ENCODE measurements at places on chromosomes 7 and 10. TPM values are rescaled to one million over a fixed set of nuclear protein-coding genes. Genes with fewer than 3 reads are reported as not detected.
A peak's percentile ranks its signal among the peaks of the same experiment; 100 is the strongest.

The C10orf53 gene
- total RNA-seq, result not detected

The OR9A2 gene
- not detected for total RNA-seq

The CRYGN gene
- 0.25 TPM for total RNA-seq

- H3K4me3 ChIP-seq, result no peak overlapping the region
- no peak overlapping the region for H3K27ac ChIP-seq
- no peak for DNase-seq
- no peaks in the 10 kb centered on the region for H3K4me1 ChIP-seq
- no peaks in the 10 kb centered on the region for H3K27me3 ChIP-seq
Measured at GRCh38 chr7:26614503-26614902, 249.9 kb downstream of the SKAP2 start.

DNA sequence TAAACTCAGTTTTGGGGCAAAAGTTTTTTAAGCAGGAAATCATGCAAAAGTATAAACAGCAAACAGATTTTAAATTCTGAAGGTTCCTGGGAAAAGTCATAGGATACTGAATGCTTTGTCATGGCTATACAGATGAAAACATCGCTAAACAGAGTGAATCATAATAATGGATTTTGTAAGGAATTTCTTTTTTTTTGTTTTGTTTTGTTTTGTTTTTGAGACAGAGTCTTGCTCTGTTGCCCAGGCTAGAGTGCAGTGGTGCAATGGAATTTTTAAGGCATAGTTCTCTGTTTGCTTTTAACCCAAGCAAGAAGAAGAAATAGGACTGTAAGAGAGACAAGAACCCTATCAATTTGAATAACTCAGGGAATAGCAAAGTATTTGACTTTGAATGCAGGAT, 285.3 kb downstream of the NRG3 start:
- DNase-seq, result no peak
- no peaks in the 10 kb centered on the region for H3K36me3 ChIP-seq
- no peak overlapping the region for H3K27ac ChIP-seq
- no peaks in the 10 kb centered on the region for H3K4me1 ChIP-seq

DNA sequence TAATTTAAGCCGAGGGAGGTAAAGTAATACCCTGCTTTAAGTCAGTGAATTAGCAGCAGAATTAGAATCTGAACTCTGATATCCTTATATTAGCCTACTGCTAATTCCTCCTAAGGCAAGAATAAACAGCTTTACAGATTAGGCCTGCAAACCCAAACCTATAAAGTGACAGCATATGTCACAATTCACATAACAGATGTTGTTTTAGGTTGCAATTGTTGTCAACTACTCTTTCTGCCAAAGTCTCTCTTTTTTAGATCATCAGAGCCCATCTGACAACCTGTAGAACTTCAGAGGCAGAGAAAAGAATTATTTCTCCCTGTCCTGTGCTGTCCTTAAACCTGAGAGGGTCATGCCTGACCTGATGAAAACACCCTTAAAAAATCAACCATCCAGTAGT, 167.2 kb downstream of the PRKG1 start:
- H3K4me1 ChIP-seq, result no peaks in the 10 kb centered on the region
- no peak for DNase-seq
- no peaks in the 10 kb centered on the region for H3K36me3 ChIP-seq
- H3K27me3 ChIP-seq, result no peaks in the 10 kb centered on the region

GRCh38 chr10:123402656-123403055, 248.5 kb downstream of the BUB3 start:
- H3K27me3 ChIP-seq, result peaks cover under 1% of the 10 kb centered on the region
- no peak for DNase-seq
- H3K4me1 ChIP-seq, result no peaks in the 10 kb centered on the region
- H3K4me3 ChIP-seq, result no peak overlapping the region

DNA sequence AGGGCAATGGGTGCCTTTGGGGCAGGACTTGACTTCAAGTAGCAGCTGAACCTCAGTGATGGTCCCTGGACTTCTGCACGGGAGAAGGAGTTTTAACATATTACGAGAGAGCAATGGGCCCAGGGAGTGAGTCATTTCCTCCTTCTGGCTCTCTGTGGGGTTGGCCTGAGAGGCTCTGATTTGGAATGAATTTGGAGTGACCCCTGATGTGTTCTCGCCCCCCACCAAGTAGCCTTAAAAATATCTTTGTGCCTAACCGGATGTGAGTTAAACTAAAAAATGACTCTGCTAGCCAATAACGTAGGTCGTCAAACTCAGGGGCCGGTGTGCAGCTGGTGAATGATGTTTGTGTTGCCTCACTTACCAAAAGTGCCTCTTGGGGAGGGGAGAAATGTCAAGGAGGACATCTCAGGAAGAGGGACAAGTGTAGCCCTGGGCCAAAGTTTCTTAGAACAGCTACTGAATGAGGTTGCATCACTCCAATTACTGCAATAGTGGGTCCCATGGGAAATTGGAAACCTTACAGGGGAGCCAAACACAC, 656.6 kb downstream of the INHBA start:
- no peak overlapping the region for H3K4me3 ChIP-seq
- H3K36me3 ChIP-seq, result no peaks in the 10 kb centered on the region
- no peak for DNase-seq
- H3K27ac ChIP-seq, result no peak overlapping the region

GRCh38 chr7:77337456-77337990, 78.6 kb downstream of the GSAP start:
- H3K4me3 ChIP-seq, result no peak overlapping the region
- H3K4me1 ChIP-seq, result peaks cover 17% of the 10 kb centered on the region
- H3K27me3 ChIP-seq, result no peaks in the 10 kb centered on the region
- peak overlapping the region; percentile 41 for H3K27ac ChIP-seq
- H3K36me3 ChIP-seq, result peaks cover 3% of the 10 kb centered on the region
- DNase-seq, result no peak

GRCh38 chr10:71451754-71452153, 55.0 kb downstream of the CDH23 start:
- no peaks in the 10 kb centered on the region for H3K4me1 ChIP-seq
- H3K27me3 ChIP-seq, result no peaks in the 10 kb centered on the region
- H3K36me3 ChIP-seq, result no peaks in the 10 kb centered on the region

- DNase-seq, result no peak
- H3K36me3 ChIP-seq, result no peaks in the 10 kb centered on the region
- no peaks in the 10 kb centered on the region for H3K27me3 ChIP-seq
- H3K4me1 ChIP-seq, result no peaks in the 10 kb centered on the region
Measured at GRCh38 chr10:120286280-120286679, 170.7 kb upstream of the PLPP4 start.

- H3K4me1 ChIP-seq, result peaks cover 68% of the 10 kb centered on the region
- H3K4me3 ChIP-seq, result no peak overlapping the region
- H3K27ac ChIP-seq, result no peak overlapping the region
- H3K36me3 ChIP-seq, result peaks cover 54% of the 10 kb centered on the region
Measured at GRCh38 chr10:43145311-43145710, 7.1 kb downstream of the CSGALNACT2 start.

GRCh38 chr7:141354251-141354650, 197.0 kb upstream of the AGK start:
- DNase-seq, result no peak
- no peaks in the 10 kb centered on the region for H3K36me3 ChIP-seq
- peaks cover 6% of the 10 kb centered on the region for H3K4me1 ChIP-seq
- H3K27me3 ChIP-seq, result peaks cover 12% of the 10 kb centered on the region
- H3K27ac ChIP-seq, result no peak overlapping the region
- no peak overlapping the region for H3K4me3 ChIP-seq

- peaks cover 1% of the 10 kb centered on the region for H3K4me1 ChIP-seq
- DNase-seq, result no peak
- H3K27me3 ChIP-seq, result peaks cover 2% of the 10 kb centered on the region
- H3K27ac ChIP-seq, result no peak overlapping the region
Measured at GRCh38 chr7:129764247-129765084, 152.9 kb downstream of the NRF1 start.

GRCh38 chr7:101866328-101866727, 48.9 kb downstream of the CUX1 start:
- no peaks in the 10 kb centered on the region for H3K4me1 ChIP-seq
- no peaks in the 10 kb centered on the region for H3K36me3 ChIP-seq
- H3K27me3 ChIP-seq, result no peaks in the 10 kb centered on the region
- no peak overlapping the region for H3K4me3 ChIP-seq
- no peak overlapping the region for H3K27ac ChIP-seq

DNA sequence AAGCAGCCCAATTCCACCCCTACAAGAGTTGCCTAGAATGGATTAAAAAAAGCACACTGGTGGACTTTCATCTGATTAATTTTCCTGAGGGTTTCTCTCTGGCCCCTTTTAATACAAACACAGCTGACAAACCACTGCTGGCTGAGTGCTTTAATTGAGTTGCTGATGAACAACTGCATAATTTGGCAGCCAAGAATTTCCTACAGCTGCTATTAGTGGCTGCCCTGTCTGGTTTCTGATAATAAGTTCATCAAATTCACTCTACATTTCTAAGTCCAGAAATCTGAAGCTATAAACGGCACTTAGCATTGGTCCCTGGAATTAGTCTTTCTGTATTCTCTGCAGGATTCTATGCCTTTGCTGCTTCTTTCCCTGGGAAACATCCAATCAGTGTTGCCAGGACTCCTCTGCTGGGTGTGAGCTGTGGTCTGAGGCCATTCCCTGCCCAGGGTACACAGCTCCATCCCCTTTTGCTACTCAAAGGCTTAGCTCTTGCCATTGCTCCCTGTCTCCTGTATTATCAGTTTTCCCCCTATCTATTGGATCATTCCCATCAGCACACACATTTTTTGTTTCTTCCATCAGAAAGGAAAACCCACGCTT, 110.6 kb downstream of the LSM5 start:
- no peaks in the 10 kb centered on the region for H3K27me3 ChIP-seq
- H3K36me3 ChIP-seq, result no peaks in the 10 kb centered on the region
- no peak overlapping the region for H3K27ac ChIP-seq
- no peak for DNase-seq
- no peaks in the 10 kb centered on the region for H3K4me1 ChIP-seq

DNA sequence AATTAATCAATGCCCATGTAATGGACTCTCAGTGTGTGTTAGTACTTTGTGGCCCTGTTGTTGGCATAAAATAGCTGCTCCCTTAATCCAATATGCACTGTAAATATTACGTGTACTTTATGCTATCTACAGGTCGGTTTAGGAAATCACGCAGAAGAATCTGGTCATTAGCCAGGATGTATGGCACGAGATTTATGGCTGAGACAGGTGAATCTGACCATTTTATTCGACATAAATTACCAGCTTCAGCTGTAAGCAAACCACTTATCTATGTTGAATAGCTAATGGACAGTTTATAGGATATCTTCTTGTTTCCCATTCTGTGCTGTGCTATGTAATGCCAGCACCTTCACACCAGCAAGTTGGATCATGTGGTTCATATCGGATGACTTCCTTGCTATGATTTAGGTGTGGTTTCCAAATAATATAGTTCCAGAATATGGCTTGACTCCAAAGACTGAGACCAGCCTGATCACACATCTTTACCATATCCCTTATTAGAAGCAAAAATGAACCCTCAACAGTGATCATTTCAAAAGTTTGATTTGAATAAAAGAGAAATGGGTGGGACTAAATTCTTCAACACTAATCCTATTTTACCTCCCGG, 301.4 kb downstream of the AHR start:
- H3K4me1 ChIP-seq, result no peaks in the 10 kb centered on the region
- H3K36me3 ChIP-seq, result no peaks in the 10 kb centered on the region
- no peak overlapping the region for H3K4me3 ChIP-seq
- H3K27me3 ChIP-seq, result peaks cover 2% of the 10 kb centered on the region
- no peak for DNase-seq
- no peak overlapping the region for H3K27ac ChIP-seq

DNA sequence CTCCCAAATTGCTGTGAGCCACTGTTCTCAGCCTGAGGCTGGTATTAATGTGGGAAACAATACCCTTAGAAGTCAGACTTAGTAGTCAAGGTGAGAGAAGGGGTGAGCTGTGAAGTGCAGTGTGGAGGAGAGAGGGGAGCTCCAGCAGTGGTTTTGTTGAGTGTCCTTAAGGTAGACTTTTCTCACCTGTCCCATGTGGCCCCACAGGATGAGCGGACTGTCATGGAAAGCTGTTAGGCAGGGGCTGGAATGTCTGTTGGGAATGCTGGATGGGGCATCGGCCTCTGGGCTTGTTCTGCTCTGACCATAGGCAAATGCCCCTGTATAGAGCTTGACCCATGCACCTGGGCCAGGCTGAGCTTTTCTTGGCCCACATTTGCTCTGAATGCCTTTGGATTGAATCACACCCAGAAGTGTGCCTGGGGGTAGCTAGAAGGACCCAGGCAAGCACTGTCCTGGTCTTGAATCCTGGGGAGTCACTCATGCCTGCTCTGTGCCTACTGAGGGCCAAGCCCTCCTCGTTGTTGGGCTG, 36.3 kb upstream of the SH2D4B start:
- DNase-seq, result no peak
- no peak overlapping the region for H3K4me3 ChIP-seq
- peaks cover 97% of the 10 kb centered on the region for H3K4me1 ChIP-seq
- H3K27ac ChIP-seq, result peak overlapping the region; percentile 37

- H3K27ac ChIP-seq, result no peak overlapping the region
- no peaks in the 10 kb centered on the region for H3K36me3 ChIP-seq
- H3K4me3 ChIP-seq, result no peak overlapping the region
- DNase-seq, result no peak
Measured at GRCh38 chr7:47218378-47219176, 363.3 kb downstream of the TNS3 start.

DNA sequence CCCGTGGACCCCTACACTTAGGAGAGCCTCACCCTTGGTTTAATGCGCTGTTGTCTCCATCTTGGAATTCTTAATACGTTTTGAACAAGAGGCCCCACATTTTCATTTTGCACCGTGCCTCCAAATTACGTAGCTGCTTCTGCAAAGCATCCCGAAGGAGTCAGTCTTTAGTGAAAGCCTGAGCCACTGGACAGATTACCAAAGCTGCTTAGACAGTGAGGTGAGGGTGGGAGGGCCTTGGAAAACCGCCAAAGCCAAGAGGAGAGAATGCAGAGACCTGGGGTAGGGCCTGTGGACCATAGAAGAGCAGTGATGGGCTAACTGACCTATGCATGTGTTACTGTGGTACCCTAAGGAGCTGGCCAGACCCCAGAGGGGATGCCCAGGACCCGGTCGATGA, 4.2 kb upstream of the TCAF1 start:
- no peak overlapping the region for H3K4me3 ChIP-seq
- H3K27me3 ChIP-seq, result peaks cover 5% of the 10 kb centered on the region
- H3K27ac ChIP-seq, result no peak overlapping the region
- no peaks in the 10 kb centered on the region for H3K36me3 ChIP-seq
- H3K4me1 ChIP-seq, result peaks cover 8% of the 10 kb centered on the region

DNA sequence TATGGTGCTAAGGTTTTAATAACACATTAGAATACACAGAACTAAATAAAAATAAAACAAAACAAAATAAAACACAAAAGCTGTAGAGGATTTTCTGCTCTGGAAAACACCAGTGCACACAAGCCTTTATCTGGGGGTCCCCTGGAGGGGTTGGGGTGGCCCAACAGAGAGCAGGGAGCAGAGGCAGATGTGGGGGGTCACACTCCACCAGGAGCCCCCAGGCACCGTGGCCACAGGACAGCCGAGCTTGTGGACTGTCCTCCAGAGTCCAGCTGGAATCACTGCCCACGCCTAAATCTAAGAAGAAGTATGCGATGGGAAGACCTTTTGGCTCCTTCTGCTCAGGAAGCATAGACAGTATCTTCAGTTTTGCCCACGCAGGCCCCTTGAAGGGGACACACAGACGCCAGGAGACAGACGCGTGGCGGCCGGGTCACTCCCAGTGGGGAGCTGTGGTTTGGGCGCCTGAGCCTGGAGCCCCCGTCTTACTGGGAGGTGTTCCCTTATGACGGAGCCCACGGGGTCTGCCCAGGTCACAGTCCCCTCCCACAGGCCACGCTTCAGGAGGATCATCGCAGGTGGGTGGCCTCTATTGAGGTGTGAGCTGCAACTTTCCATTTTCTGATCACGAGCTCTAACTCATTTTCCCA, 595.0 kb downstream of the PTPRN2 start:
- no peak for DNase-seq
- H3K27me3 ChIP-seq, result peaks cover 4% of the 10 kb centered on the region
- no peaks in the 10 kb centered on the region for H3K4me1 ChIP-seq
- H3K27ac ChIP-seq, result no peak overlapping the region
- no peak overlapping the region for H3K4me3 ChIP-seq
- no peaks in the 10 kb centered on the region for H3K36me3 ChIP-seq

All from activated CD4-positive, alpha-beta T cell treated with anti-CD3 and anti-CD28 coated beads, Interleukin-2, amount 10 ng/mL, durations not matched to agents 7 days and 5 days (primary cell).